ENCODE measurements at places on chromosomes 7 and 10.

DNA sequence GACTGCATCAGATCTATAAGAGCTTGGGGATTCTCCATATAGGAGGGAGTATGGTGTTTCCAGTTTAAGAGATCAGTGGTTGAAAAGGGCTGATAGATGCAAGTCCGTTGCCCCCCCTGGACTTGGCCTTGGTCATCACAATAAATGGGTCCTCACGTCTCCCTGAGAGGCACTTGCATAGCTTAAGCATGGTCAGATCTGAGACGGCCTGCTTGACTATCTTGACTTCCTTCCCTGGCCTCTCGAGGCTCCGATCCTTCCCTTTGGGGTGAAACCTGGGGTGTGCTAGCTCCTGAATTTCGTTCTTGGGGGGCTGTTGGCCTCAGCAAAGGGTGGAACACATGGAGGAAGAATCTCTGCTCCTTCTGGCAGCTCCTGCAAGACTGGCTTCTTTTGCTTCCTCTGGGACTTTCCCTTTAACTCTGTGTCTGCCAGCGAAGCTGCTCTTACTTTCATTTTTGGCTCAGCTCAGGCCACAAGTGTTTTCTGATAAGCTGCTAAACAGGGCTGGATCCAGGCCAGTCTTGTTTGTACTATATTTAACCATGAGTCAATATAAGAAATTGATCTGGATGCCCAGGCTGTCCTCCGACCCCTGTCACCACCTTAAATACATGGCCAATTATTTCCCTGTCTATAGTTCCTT is 11.2 kb upstream of the ZNF485 start:
- no peak for DNase-seq

DNA sequence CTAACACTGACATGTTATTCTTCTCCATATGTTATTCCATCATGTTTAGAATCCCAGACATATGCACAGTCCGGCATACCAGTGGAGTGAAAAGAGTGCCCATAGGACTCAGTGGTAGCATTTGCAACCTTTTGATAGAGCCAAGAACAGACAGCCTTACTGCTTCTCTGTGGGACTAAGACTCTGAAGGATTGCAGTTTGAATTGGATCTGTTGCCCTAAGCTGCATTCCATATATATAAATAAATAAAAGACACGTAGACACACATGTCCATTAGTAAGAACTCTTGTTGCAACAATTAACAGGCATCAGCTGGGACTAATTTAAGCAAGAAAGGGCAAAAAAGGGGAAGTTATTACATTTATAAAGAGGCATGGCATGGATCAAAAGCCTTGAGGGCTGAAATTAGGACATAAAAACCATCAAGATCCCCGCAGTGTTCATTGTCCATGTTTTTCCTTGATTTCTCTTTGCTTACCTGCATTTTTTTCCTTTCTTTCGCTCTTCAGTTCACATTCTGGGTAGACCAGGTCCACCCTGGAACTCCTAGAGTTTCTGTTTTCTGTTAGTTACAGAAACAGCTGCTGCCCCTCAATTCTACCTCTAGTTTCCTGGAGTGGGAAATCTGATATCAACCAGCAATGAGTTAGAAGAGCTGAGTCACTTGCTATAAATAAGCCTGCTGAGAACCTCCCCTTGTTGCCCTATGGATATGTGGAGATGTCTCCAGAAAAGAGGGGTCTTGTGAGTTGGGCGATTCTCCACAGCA is 132.4 kb downstream of the SORCS1 start:
- DNase-seq: no peak

GRCh38 chr10:114337510-114338462 is 66.5 kb downstream of the AFAP1L2 start:
- DNase-seq: peak; percentile 96

- DNase-seq: no peak
Observed at GRCh38 chr7:37439653-37440026, 9.0 kb downstream of the ELMO1 start.

- DNase-seq: no peak
Observed at GRCh38 chr10:90674461-90674860, 183.4 kb downstream of the HTR7 start.

DNA sequence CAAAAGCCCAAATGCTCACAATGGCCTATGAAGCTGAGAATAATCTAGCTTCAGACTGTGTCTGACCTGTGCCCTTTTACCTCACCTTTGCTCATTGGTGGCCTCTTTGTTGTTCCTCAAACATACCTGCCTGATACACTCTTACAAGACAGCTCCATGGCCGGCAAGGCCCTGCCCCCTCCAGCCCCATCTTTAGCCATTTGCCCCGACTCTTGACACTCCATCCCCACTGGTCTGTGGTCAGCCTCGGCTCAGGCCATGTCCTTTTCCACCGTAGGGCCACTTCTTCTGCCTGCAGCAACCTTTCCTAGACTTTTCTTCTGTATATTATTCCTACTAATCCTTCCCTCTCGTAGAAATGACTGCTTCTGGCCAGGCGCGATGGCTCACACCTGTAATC is 265.2 kb downstream of the RPS24 start:
- no peak for DNase-seq

GRCh38 chr7:106306256-106306655 is 21.5 kb upstream of the NAMPT start:
- DNase-seq: no peak

Measured in cerebellar cortex (tissue), 1 donor.